ENCODE measurements at places on chromosomes 13 and 19.
A peak's percentile ranks its signal among the peaks of the same experiment; 100 is the strongest.

GRCh38 chr19:28117143-28117542, 1095.8 kb downstream of the UQCRFS1 start:
- DNase-seq, result no peak

DNA sequence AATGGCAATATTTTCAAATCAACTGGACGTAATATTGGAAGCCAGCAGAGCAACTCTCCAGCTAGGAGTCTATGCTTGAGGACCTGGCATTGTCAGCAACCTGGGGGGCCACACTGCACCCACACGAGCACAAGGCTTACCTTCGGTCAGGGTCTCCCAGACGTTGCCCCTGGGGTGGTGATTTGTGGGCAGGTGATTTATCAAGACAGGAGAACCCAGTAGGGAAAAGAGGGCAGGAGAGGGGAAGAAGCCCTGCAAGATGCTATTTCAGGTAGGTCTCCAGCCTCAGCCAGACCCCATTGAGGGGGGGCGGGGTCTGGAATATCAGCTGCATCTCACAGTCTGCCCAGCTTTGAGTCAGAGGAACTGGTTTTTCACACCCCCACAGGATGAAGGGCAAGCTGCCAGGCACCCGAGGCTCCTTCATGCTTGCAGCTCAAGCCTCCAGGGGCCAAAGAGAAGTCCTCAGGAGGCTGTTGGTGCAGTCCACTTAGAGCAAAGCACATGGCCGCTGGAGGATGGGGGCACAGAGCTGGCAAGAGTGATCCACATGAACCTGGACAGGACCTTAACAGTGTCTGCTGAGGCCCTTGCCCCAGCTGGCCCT, 80.9 kb upstream of the UQCRFS1 start:
- DNase-seq, result peak; percentile 53

GRCh38 chr13:102710261-102710679, 15.4 kb upstream of the METTL21C start:
- no peak for DNase-seq

- no peak for DNase-seq
Measured at GRCh38 chr19:40588926-40589569, 12.1 kb upstream of the LTBP4 start.

DNA sequence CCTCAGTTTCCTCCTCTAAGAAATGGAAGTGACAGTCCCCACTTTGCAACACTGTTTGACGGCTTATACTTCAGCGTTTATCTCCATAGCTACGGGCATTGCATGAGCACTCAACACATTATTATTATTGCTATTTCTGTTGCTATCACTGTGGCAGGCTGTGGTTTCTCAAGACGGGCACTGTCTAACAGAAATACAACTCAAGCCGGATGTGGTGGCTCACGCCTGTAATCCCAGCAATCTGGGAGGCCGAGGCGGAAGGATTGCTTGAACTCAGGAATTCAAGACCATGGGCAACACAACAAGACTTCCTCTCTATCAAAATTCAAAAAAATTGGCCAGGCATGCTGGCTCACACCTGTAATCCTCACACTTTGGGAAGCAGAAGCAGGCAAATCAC, 4.9 kb upstream of the ZSWIM4 start:
- DNase-seq, result peak; percentile 31

DNA sequence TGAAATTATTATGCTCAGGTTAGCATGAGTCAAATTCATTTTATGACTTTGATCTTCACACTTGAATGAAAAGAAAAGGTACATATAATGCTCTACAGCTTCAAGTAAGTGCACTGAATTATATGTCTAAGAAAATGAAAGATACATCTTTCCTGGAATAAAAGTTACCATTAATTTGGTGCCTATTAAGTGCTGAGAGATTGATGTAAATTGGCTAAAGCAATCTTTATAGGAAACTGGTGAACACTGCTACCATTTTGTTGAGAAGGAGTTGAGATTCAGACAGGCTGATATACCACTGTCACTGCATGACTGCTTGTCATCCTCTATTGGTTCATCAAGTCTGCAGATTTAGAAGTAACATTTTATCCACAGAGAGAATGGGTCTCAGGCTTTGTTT, 416.8 kb upstream of the SPRY2 start:
- DNase-seq, result no peak

DNA sequence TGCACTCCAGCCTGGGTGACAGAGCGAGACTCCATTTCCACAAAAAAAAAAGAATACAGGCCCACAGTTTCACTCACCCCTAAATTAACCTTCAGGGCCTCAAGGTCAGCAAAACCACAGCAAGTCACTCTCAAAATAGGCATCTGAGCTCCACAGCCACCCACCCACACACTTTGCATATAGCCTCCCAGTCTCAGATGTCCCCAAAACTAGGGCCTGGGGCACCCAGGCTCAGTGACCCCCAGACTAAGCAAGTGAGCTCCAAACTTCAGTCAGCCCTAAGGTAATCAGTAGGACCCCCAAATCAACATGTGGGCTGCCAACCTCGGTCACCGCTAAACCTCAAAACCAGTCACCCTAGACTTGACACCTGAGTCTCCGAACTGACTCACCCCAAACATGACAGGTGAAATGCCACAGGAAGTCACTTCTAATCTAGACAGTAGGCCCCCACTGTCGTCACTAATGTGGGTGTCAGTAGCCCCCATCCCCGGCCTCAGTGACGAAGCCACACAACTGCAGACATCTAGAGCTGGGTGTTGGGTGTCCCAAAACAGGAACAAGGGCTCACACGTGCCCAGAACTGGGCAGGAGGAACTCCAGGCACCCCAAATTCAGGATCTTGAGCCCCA, 13.9 kb downstream of the RABAC1 start:
- no peak for DNase-seq

DNA sequence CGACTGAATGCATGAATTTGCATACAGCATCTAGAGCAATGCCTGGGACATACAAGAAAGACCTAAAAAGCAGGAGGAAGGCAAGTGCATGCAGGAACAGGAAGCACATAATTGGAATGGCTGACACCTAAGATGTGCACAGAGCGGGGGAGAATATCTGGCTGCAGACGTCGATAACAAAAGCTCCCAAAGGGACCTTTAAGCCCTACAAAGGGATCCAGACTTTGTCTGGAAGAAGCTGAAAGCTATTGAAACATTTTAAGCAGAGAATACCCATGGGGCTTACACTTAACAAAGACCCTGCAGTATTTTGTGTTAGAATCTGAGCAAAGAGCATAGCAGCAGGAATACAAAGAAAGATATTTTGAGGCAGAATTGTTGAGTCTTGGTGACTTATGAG, 107.4 kb upstream of the CLDN10 start:
- no peak for DNase-seq

DNA sequence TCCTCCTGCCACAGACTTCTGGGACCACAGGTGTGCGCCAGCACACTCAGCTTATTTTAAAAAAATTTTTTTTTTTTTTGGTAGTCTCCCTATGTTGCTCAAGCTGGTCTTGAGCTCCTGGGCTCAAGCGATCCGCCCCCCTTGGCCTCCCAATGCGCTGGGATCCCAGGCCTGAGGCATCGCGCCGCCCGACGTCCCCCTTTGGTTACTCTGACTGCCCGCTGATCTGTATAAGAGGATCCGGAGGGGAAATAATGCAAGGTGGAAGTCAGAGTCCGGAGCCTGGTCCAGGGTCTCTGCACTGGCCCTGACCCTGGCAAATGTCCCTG, 486 bp upstream of the ZNF805 start:
- DNase-seq, result no peak

GRCh38 chr19:4278419-4279266, at the start of gene SHD:
SHD (plus strand) TSS chr19:4279266; CDS start chr19:4280064, 798 bp downstream.
- DNase-seq, result no peak

- DNase-seq, result peak; percentile 66
Measured at GRCh38 chr19:33473653-33474305, 47.8 kb downstream of the PEPD start.

DNA sequence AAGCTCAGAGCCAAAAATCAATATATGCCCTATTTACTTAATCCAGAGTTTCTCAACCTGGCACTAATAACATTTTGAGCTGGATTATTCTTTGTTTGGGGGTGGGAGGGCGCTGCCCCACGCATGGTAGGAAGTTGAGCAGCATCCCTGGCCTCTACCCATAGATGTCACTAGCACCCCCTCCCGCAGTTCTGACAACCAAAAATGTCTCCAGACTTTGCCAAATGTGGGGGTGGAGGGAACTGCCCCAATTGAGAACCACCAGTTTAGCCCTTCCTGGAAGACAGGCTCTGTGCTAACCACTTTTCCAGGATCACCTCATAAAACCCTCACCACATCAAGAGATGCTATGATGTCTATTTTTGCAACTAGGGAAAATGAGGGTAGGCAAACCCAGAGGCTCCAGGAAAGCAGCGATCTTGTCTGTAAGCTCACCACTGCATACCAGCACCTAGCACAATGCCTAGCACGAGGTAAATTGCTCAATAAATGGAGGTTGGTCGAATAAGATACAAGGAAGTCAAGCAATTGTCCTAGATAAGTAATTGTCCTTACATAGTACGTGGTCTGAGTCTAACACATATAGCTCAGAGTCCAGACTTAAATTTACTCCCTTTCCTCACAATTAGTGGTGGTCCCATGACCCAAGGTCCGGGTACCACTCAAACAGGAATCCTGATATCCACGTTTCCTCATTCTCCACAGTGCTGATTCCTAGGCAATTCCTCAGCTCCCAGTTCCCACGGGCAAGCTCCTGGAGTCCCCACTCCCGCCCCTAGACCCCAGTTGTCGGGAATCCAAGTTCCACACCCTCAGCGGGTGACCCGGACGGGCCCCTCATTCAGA, 892 bp downstream of the TRIR start:
- peak; percentile 51 for DNase-seq

GRCh38 chr19:39847525-39847924, 1.3 kb upstream of the FBL start:
- DNase-seq, result no peak

DNA sequence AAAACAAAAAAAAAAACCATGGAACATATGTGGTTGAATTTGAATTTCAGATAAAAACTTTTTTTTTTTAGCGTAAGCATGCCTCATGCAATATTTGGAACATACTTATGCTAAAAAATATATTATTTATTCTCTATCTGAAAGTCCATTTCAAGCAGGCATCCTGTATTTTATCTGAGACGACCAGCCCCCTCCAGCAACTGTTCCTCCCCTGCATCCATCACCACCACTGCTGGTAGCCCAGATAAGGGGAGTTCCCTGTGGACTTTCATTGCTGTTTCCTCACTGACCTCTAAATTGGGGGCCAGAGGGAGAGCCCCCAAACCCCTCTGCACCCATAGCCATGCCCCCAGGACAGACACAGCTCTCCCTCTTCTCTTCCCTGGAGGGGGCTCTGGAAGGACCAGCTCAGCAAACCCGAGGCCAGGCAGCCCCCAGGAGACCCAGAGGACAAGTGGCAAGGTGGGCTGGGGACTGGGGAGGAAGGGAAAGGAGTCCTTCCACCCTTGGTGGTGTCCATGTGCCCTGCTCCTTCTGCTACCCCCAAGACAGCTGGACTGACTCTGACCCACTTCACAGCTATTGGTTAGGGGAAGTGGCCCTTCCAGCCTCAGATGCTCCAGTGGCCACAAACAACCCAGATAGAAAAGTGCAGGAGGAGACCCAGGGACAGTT, 6.6 kb upstream of the SIGLEC12 start:
- DNase-seq, result no peak

- DNase-seq, result no peak
Measured at GRCh38 chr19:5612891-5613865, 9.4 kb downstream of the SAFB2 start.

GRCh38 chr19:58361900-58362271, 665 bp downstream of the ZNF497 start:
- DNase-seq, result peak; percentile 67

DNA sequence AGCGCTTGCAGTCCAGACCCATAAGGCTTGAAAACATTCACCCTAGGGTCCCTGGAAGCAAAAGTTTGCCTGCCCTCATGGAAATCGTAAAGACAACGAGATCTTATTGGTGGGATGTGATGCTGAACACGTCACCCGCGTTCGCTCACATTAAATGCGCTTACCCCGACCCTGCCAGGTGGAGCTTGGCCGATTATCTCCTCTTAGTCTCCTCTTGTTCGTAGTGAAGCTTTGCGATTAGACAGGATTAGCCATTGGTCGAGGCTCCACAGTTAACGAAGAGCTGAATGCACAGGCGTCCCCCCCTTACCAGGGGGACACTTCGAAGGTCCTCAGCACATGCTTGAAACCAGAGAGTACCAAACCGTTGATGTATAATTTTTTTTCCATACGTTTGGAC, 16.0 kb upstream of the KDM4B start:
- no peak for DNase-seq

GRCh38 chr19:7677669-7678311, 900 bp downstream of the MCEMP1 start:
- DNase-seq, result no peak

DNA sequence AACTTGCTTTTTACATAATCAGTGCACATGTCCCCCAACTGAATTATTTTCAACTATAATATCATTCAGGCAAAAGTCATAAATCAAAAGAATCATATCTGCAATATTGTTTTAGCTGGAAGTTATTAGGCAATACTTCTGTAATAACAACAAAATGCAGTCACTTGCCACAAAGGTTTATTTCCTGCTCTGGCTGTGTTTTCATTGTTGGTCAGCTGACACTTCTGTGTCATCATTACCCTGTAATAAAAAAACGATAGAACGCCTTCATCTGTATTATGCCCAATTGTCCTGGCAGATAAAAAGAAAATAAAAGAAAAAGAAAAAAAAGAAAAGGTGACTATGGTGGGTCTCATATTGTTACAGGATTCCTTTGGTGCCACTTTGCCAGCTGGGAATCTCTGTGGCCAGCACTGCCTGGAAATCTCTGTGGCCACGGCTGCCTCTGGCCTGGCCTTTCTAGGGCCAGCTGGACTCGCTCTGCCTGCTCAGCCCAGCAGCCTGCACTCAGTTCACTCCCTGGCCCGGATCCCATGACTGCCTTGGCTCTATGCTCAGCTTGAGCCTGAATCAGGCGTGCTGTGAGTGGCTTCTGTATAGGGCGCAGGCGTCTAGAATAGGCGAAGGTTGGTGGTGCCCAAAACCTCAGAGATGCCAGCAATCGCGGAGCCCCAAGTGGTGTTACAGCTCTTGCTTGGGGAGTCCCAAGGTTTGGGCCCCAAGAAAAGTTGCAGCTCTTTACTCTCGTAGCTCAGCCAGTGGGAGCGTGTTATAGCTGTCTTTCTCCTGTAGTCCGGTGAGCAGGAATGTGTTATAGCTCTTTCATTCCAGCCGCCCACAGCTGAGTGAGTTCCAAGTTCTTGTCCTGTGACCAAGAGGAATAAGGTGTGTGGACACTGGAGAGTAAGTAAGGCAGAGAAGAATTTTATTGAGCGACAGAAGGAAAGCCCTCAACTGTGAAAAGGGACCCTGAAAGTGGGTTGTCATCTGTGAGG, 1227.1 kb downstream of the SLITRK1 start:
- no peak for DNase-seq

DNA sequence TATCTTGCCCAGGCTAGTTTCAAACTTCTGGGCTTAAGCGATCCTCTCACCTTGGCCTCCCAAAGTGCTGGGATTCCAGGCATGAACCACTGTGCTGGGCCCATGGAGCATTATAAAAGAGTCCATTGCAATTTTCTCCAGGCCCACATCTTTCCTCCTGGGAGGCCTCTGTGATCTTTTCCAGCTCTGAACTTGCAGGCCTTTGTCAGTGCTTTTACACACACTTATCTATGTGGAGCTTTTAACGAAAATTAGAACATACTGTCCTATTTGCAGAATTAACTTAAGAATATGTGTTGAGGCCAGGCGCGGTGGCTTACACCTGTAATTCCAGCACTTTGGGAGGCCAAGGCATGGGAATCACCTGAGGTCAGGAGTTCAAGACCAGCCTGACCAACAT, 23.9 kb downstream of the TDRD12 start:
- DNase-seq, result no peak

- DNase-seq, result no peak
Measured at GRCh38 chr19:17304386-17305215, 1.1 kb upstream of the MRPL34 start.

Measured in Daoy (cell line).